GM12864 (cell line): ENCODE measurements at places on chromosomes 4 and X.

- DNase-seq: no peak
Observed at GRCh38 chr4:74189331-74190043, 31.6 kb downstream of the MTHFD2L start.

DNA sequence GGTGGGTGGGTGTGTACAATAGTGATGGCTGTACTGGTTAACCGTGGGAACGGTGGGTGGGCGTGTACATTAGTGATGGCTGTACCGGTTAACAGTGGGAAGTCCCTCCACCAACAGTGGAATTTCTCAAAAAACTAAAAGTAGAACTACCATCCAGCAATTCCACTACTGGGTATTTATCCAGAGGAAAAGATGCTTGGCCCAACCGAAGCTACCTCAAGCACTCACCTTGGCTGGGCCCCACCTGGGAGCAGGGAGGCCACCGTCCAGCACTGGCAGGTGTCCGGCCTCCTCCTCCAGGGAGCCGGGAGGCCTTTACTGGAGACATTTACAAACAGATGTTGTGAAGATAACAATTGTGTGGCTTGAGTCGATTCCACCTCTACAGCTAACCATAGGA is 6.0 kb upstream of the MAEA start:
- no peak for DNase-seq

DNA sequence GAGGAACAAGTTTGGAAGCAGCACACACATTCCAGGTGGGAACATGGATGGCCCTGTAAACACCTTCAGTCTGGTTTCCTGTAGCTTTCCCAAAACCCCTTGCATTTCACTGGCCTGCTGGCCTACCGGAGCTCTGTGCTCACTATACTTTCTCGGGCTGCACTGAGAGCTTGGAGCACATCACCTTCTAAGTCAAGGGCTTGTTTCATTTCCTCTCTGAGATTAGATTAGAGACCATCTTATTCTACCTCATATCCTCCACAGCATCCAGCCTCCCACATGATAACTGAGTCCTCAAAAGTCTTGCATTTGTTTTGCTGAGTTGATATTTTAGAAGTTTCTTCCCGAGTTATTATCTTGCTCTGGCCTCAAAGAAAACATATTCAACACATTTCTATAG is 147.7 kb downstream of the RASL11B start:
- no peak for DNase-seq

- DNase-seq: no peak
Observed at GRCh38 chr4:77600521-77601451, 4.8 kb upstream of the CXCL13 start.

DNA sequence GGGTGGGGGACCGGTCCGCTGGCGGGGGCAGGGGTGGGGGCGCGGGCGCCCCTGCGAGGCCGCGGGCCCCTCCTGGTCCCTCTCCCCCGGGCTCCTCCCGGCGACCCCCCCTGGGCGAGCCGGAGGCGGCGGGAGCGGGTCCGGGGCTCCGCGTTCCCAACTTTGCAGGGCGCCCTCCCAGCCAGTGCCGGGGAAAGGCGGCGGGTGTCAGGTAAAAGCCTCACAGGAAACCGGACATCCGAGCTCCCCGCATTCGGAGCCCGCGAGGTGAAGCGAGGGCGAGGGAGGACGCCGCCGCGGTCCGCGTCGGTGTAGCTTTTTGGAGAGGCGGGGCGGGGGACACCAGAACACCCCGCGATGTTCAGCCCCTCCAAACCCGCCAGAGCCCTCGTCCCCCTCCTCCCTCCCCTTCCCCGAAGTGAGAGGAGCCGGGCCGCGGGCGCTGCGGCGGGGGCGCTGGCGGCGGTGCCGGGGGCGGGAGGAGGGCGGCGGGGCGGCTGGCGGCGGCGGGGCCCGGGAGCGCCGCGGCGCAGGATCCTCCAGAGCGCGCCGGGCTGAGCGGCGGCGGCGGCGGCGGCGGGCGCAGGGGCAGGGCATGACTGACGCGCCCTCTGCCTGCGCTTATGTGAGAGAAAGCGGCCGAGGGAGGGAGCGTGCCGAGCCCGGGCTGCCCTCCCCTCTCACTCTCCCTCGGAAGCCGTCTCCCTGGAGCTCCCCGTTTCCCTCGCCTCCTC is at the start of gene VEGFC:
TSS of gene VEGFC (minus strand) at position 597 of the 734 bp plus-strand sequence. CDS start 611 bp downstream, outside the sequence.
- no peak for DNase-seq

DNA sequence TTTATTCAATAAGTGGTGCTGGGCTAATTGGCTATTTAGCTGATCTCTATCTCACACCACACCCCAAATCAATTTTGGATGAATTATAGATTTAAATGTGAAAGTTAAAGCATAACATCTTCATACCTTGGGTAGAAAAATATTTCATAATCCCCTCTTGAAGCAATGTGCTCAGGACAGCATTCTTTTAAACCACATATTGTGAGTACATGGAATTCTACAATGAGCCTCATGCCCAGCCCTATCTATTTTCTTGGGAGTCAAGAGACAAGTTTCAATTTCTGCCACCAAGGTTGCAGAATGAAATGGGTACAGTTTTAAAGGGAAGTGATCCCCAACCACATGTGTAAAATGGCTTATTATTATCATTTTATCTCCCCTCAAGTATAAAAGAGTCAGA is 30.6 kb upstream of the GPRIN3 start:
- no peak for DNase-seq

DNA sequence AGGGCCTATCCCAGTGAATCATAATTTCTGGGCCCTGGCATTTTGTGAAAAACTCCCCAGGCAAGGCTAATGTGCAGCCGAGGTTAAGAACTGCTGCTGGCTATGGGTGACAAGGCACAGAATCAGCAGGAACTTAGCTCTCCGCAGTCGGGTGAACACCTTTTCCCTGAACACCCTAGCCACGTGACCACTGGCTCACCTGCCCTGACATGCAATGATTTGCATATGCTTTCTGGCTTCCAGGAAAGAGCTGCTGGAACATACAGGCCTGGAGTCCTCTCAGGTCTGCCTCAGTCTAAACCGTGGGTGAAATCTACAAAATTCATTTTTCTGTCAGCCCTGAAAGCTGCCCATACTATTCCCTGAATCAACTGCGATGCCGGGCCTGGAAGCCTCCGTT is 56.6 kb downstream of the ZNF827 start:
- no peak for DNase-seq

DNA sequence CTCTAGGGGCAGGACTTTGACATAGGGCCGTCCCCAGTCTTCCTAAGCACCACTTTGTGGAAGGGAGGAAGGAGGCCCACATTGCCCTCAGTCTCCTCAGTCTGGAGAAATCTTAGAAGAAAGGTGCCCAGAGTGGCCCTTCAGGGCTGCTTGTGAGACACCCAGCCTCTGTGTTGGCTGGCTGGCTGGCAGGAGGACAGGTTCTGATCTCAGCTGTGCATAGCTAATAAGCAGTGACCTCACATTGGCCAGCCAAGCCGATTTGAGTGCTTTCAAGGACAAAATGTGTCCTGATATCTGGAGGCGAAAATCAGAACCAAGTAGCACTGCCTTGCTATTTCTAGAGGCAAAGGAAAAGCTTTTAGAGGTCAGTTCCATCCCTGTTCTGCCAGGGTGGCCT is 211.5 kb downstream of the BCOR start:
- DNase-seq: no peak

GRCh38 chr4:84237008-84237407 is 262.1 kb downstream of the NKX6-1 start:
- DNase-seq: no peak

- DNase-seq: no peak
Observed at GRCh38 chrX:106284431-106285025, 116.4 kb downstream of the PWWP3B start.

- no peak for DNase-seq
Observed at GRCh38 chr4:176525576-176525975, 205.8 kb downstream of the SPCS3 start.

GRCh38 chr4:123547216-123548165 is 150.9 kb downstream of the SPRY1 start:
- no peak for DNase-seq

- no peak for DNase-seq
Observed at GRCh38 chr4:12924728-12925320, 559.3 kb downstream of the RAB28 start.

DNA sequence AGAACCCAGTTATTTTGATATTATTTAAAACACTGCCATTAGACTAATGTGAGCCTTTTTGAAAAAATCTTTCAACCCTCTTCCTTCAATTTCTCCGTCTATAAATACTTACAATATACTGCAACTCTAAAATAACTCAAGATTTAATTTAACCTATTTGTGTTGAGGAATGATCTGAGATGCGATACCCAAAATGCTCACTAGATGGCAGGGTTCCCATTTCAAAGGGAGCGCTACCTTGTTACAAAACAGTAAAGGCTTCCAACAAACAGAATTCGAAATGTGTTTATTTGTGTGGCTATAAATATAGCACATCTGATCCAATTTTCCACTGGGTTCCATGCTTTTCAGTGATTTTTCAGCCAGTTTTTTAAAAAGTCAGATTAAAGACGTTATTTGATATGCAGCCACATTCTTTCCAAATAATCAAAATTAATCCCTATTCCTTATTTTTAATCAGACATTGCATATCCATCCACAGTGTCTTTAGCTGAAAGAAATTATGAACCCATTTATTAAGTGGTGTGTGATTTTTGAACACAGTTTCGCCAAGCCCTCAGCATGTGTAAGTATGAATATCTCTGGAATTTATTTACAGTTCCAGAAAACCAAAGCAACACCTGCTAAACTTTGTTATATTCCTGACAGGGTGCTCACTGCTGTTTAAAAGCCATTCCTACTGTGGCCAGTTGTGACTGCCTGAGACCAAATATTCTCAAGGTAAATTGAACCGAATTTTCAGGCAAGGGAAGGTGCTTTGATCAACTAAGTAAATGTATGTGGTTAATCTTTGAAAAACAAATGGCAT is 668.0 kb upstream of the LCORL start:
- peak; percentile 10 for DNase-seq

- no peak for DNase-seq
Observed at GRCh38 chrX:2691543-2692220, 587 bp downstream of the CD99 start.

DNA sequence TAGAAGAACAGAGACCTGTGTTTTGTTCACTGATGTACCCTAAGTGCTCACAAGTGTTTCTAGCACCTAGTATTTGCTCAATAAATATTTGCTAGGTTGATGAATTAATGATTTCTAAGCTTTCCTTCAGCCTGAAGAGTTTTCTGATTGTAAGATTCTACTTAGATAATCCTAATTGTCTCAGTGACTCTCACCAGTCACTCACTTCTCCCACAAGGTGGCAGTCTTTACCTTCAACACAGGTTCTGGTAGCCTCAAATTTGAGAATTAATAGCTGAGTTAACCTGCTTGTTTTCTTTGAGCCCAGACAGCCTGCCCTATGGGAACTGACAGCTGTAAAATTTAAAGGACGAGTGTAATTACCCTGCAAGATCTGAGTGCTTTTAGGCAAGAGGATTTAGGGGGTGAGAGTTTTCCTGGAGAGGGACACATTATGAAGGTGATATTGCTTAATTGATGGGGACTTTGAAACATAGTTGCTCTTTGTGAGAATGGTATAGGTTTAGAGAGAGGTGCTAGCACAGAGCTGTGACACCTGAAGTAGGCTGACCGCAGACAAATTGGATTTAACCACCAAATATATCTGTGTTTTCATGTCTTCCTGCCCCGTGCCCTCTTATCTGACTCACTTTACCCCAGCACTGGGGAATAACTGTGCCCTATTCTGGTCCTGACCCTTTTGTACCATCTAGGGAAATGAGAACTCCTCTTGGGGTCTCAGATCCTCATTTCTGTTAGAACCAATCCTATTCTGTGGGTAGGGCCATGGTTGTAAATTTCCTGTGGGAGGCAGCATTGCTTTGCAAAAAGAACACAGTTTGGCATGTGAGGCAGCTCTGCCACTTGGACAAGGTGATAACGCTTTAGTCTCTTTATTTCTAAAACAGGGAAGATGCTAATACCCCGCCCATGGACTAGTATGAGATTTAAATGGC is 27.7 kb downstream of the CD38 start:
- peak; percentile 27 for DNase-seq

DNA sequence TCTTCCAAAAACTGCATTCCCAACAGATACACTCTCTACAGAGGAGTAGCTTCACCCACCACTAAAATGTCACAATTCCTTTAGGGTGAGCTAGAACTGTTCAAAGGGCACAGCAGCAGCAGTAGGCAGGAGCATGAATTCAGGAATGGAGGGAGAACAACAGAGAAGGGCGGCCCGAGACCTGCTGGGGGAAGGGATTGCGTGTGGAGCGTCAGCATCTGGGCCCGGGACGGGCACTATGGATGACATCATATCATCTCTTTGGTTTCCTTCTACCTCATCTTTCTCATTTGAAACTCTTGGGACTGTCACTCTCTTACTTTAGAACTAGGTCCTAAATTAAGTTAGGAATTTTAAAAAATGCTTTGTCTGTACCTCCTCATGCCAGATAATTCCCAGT is 95.0 kb downstream of the PHOX2B start:
- DNase-seq: no peak

GRCh38 chr4:29326816-29327215 is 1393.4 kb upstream of the PCDH7 start:
- no peak for DNase-seq

DNA sequence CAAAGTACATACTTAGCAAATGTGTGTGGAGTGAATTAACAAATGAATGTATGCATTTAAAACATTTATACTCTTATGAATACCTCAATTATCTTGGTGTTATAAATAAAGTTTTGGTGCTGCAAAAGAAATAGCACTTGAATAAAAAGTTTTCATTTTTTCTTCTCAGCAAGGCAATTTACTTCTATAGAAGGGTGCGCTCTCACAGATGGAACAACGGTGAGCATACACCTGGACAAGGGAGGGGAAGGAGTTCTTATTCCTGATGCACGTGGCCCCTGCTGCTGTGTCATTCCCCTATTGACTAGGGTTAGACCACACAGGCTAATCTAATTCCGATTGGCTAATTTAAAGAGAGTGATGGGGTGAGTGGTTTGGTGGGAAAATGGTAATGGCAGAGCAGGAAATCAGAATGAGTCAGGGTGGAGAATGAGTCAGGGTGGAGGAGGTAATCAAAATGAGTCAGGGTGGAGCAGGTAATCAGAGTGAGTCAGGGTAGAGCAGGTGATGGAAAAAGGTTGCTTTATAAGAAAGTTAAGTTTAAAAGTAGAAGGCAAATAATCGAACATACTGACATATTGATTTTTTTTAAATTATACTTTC is 28.2 kb upstream of the PGK1 start:
- DNase-seq: no peak

GRCh38 chr4:20538905-20539304 is 161.4 kb upstream of the PACRGL start:
- no peak for DNase-seq
